NCI-H1048 (cell line): ENCODE measurements at places on chromosomes 12 and 14.

- no peak for DNase-seq
These were observed 58.6 kb upstream of the BCL11B start for GRCh38 chr14:99330316-99331240.

DNA sequence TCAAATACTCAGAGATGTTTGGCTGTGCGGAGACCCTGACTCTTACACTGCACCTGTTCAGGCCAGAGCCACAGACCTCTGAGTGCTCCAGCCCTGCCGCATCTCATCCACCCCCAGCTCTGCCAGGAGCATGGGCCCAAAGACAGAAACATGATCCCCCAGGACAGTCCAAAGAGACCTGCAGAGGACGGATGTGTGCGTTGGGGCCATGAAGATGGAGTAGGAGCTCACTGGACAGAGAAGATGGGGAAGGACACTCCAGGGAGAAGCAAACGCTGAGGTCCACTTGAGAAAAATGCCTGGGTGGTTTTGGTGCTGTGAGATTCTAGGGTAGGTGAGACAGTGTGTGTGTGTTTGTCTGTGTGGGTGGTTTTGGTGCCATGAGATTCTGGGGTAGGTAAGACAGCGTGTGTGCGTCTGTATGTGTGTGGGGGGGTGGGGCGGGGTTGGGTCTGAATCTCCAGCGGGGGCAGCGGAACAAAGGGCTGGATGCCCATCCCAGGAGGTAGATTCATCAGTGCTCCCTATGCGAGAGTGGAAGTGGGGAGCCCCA lies 818 bp upstream of the HHIPL1 start:
- DNase-seq, result no peak

GRCh38 chr12:636632-637031 lies 26.6 kb downstream of the NINJ2 start:
- no peak for DNase-seq

GRCh38 chr14:103256406-103256805 lies 77.6 kb upstream of the EIF5 start:
- no peak for DNase-seq

DNA sequence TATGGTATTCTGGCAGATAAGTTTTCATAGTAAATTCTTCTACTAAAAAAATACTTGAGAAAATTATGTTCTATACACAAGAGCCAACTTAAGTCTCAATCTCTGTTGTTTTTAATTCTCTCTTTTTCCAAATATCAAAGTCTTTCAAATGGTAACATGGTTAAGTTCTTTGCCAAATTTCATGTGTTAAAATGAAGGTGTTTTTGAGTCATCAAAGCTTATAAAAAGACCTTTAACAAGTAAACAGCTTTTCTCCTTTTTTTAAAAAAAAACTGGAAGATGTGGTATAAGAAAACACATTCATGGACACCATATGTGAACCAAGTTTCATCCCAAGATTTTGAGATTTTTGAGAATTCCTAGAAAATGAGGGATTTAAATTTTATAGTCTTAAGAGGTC lies 111.3 kb downstream of the FOXG1 start:
- no peak for DNase-seq

DNA sequence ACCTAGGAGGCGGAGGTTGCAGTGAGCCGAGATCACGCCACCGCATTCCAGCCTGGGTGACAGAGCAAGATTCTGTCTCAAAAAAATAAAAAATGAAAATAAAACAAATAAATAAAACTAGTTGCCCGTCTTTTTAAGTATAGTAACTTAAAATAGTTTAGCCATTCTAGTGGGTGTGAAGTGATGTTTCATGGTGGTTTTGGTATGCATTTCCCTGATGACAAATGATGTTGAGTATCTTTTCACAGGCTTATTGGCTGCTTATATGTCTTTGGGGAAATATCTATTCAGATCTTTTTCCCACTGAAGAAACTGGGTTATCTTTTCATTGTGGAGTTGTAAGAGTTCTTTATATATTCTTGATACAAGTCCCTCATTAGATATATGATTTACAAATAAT lies 102.4 kb upstream of the METAP2 start:
- DNase-seq, result no peak
